Vagina (tissue), 2 donors: ENCODE measurements at places on chromosomes 7 and 10. TPM values are rescaled to one million over a fixed set of nuclear protein-coding genes. Genes with fewer than 3 reads are reported as not detected.
A peak's percentile ranks its signal among the peaks of the same experiment; 100 is the strongest.

DNA sequence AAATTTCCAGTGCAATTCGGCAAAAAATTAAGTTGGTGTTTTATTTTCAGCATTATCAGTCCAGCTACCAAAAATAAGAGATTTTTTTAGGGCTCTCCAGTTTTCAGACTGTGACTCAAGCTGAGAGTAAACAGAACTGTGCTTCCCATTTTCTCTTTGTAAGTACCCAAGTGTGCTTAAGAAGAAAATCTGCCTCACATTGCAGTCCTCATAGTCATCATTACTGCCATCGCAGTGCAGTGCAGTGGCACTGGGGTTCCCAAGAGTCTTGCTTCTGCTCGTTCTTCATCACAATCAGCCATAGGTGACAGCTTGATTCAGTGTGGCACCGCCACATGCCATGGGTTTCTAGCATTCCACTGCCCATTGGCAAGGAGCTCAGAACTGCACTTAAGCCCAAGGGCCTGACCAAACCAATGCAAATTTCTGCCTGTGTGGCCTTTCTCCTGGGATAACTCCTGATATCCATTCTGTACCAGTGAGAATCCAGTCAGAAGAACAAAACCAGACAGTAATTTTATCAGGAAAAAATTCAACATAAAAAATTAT, 25.6 kb upstream of the ERCC6 start:
- DNase-seq, result no peak
- H3K36me3 ChIP-seq, result no peaks in the 10 kb centered on the region
- H3K4me1 ChIP-seq, result no peaks in the 10 kb centered on the region
- H3K4me3 ChIP-seq, result no peak overlapping the region

The ATOH7 gene
- total RNA-seq, result not detected

The AFAP1L2 gene
- 29.5 TPM for total RNA-seq

The MLXIPL gene
- 6.1 TPM for total RNA-seq

The C10orf62 gene
- total RNA-seq, result not detected

The POLR2J gene
- total RNA-seq, result 20.1 TPM

The EVX1 gene
- total RNA-seq, result 2.5 TPM

The EGR2 gene
- total RNA-seq, result 3.2 TPM

The MSS51 gene
- 1.5 TPM for total RNA-seq

The ZNF107 gene
- total RNA-seq, result 9.3 TPM

DNA sequence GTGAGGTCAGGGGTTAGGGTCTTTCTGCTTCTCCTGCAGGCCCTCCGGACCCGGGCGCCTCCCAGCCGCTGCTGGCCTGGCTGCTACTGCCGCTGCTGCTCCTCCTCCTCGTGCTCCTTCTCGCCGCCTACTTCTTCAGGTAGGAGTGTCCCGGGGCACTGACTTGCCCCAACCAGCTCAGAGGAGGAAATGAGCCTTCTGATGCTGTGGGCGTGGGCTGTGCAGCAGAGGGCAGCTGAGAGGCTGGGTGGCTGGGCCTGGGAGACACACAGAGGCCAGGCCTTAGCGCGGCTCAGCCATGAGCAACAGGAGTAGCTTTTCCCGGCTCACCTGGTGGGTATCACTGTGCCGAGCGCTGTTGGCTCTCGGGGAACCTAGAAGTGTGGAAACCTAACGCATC, 78.9 kb downstream of the MKI67 start:
- peak overlapping the region; percentile 62 for H3K27ac ChIP-seq
- no peaks in the 10 kb centered on the region for H3K36me3 ChIP-seq
- no peak overlapping the region for H3K4me3 ChIP-seq

GRCh38 chr10:31549896-31550295, 230.9 kb downstream of the ZEB1 start:
- no peak overlapping the region for H3K4me3 ChIP-seq
- no peaks in the 10 kb centered on the region for H3K27me3 ChIP-seq
- DNase-seq, result no peak
- no peaks in the 10 kb centered on the region for H3K4me1 ChIP-seq
- H3K27ac ChIP-seq, result no peak overlapping the region

The CDHR3 gene
- 8.8 TPM for total RNA-seq

The MPP7 gene
- 24.8 TPM for total RNA-seq

The SPDYE5 gene
- not detected for total RNA-seq

- no peak overlapping the region for H3K27ac ChIP-seq
- H3K27me3 ChIP-seq, result no peaks in the 10 kb centered on the region
- H3K4me3 ChIP-seq, result no peak overlapping the region
- no peak for DNase-seq
- no peaks in the 10 kb centered on the region for H3K4me1 ChIP-seq
Measured at GRCh38 chr10:73287441-73287840, 35.0 kb upstream of the MRPS16 start.

DNA sequence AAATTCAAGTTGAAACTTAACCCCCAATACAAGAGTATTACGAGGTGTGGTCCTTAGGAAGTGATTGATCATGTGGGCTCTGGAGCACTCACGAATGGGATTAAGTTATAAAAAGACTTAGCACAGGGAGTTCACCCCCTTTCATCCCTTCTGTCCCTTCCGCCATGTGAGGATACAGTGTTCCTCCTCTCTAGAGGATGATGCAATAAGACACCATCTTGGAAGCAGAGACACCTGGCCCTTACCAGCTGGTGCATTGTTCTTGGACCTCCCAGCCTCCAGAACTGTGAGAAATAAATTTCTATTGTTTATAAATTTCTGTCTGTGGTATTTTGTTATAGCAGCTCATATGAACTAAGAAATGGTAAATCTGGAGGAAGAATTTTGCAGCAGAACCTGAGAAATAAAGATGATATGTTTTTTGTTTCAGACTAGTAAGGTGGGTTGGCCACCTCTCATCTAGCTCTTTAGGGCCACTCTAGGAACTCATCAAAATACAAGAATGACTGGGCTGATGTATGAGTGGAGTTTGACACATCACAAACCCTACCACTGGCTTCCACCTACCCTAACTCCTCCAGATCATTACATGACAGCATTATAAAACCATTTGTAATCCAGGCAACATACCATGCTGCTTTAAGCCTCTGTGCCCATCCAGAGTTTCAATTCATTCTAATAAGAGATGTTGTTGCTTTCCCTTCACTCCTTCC, 22.4 kb downstream of the SLC26A5 start:
- no peaks in the 10 kb centered on the region for H3K36me3 ChIP-seq
- no peaks in the 10 kb centered on the region for H3K27me3 ChIP-seq
- no peak for DNase-seq
- no peaks in the 10 kb centered on the region for H3K4me1 ChIP-seq

GRCh38 chr10:86950349-86950748, 7.1 kb downstream of the MMRN2 start:
- no peak overlapping the region for H3K4me3 ChIP-seq
- peaks cover 29% of the 10 kb centered on the region for H3K4me1 ChIP-seq
- DNase-seq, result no peak
- no peaks in the 10 kb centered on the region for H3K36me3 ChIP-seq
- H3K27ac ChIP-seq, result no peak overlapping the region

DNA sequence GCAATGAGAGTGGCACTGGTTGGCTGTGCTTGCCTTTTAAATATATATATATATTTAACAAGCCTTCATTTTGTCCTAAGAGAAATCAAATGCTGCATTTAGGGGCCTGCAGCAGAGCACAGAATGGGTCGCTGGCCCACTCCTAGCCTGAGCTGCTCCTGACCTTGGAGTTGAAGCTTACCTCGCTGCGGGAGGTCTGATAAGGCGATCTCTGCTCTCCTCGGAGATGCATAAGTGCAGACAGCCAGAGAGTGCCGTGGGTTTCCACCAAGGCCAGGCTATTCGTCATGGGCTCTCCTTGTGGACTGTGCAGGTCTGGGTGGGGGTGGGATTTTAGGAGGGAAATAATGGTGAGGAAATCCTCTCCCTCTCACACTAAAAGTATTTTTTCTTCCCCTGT, 99.5 kb upstream of the IKZF1 start:
- H3K27me3 ChIP-seq, result no peaks in the 10 kb centered on the region
- no peaks in the 10 kb centered on the region for H3K36me3 ChIP-seq
- H3K27ac ChIP-seq, result no peak overlapping the region
- DNase-seq, result peak; percentile 37
- H3K4me1 ChIP-seq, result no peaks in the 10 kb centered on the region
- H3K4me3 ChIP-seq, result no peak overlapping the region

DNA sequence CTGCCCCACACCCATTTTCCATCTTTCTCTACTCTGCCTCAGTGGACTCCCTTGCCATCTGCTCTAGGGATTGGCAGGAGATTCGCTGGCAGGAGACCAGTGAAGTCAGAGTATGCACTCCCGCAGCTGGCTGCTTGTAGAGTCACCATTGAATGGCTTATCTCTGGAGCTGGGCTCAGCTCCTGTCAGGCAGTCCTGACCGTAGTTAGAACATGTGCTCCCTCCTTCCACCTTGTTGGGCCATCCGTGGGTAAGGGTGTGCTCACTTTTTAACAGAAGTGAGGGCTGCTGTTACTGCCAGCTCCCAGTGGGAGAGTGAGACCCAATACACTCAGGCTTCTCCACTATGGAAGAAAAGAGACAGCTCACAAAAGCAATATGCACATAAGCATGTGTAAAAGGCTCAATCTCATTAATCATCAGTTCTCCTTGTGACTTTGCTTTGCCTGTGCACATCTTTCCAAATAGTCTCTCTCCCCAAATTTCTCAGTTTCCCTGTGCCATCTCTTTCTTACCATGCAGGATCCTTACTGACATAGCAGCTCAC, 773.3 kb downstream of the GRID1 start:
- no peaks in the 10 kb centered on the region for H3K27me3 ChIP-seq
- peak; percentile 70 for DNase-seq
- H3K4me1 ChIP-seq, result no peaks in the 10 kb centered on the region
- no peak overlapping the region for H3K27ac ChIP-seq
- no peak overlapping the region for H3K4me3 ChIP-seq

- H3K4me3 ChIP-seq, result no peak overlapping the region
- H3K27me3 ChIP-seq, result no peaks in the 10 kb centered on the region
- H3K36me3 ChIP-seq, result no peaks in the 10 kb centered on the region
- peaks cover 5% of the 10 kb centered on the region for H3K4me1 ChIP-seq
- no peak overlapping the region for H3K27ac ChIP-seq
Measured at GRCh38 chr7:2782565-2782964, 61.5 kb downstream of the GNA12 start.

GRCh38 chr7:48786951-48787350, 137.4 kb upstream of the CDC14C start:
- DNase-seq, result no peak
- no peaks in the 10 kb centered on the region for H3K4me1 ChIP-seq
- no peak overlapping the region for H3K4me3 ChIP-seq
- H3K27me3 ChIP-seq, result no peaks in the 10 kb centered on the region
